OCI-LY7 (cell line): ENCODE measurements at places on chromosomes 7 and 10. TPM values are rescaled to one million over a fixed set of nuclear protein-coding genes. Genes with fewer than 3 reads are reported as not detected.
A peak's percentile ranks its signal among the peaks of the same experiment; 100 is the strongest.

SPOCK2 gene
- total RNA-seq, result 6.3 and 7.5 TPM in 2 replicates

CDNF gene
- 3.6 and 3.7 TPM in 2 replicates for total RNA-seq

TMEM26 gene
- not detected in 2 replicates for total RNA-seq

OSBPL3 gene
- total RNA-seq, result 67.0 and 79.9 TPM in 2 replicates

AFAP1L2 gene
- 8.6 and 10.5 TPM in 2 replicates for total RNA-seq

- DNase-seq, result no peak
These were observed 17.6 kb downstream of the SLC29A4 start for GRCh38 chr7:5300366-5300765.

DNA sequence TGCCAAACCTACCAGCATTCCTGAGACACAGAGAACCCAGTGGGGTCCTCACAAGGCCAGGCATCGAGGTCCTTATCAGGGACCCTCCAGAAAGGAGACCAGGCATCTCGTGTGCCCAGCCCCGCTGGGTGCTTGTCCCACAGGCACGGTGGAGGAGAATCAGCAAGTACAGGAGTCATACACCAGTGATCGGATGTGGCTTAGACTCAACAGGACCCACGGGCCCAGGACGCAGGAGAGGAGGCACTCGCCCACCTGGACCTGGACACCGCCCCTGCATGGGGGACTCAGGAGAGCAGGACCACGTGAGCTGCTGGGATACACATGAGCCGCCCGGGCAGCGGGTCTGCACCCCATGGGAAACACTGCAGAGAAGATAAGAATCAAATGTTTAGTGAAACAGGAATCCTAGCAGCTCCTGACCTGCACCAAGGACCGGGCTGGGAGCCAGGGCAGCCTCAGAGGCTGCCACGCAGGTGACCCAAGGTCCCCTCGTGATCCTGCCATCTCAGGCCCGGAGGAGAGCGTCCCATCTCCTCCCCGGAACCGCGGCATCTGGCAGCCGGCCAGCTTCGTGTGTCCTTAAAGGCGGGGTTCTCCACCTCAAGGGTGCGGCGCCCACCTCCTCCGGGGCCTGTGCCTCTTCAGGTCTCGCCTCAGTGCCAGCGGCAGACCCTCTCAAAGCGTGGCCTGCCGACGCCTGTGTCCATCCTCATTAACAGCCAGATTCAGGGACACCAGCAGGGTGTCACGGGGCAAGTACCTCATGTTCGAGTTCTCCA is 59.2 kb downstream of the FOXL3 start:
- no peak for DNase-seq

GRCh38 chr10:124701435-124701834 is 42.7 kb downstream of the FAM53B start:
- no peak for DNase-seq

DNA sequence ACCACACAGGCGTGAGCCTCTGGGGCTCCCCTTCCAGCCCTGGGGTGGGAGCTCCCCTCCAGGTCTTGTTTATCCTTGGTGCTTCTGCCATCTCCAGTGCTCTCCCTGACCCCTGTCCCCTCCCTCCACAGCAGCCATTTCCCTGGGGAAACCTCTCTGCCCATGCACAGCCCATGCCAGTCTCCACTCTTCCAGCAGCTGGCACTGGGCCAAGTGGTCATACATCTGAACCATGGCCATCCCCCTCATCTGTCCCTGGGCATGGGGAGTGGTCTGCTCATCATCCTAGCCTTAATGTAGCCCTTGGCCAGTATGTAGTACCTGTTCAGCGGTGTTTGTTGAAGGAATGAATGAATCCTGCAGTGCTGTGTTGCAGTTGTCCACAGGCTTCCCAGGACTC is 172.4 kb upstream of the ZNF32 start:
- DNase-seq, result no peak

GRCh38 chr7:43135129-43135528 is 22.7 kb downstream of the HECW1 start:
- DNase-seq, result no peak

DNA sequence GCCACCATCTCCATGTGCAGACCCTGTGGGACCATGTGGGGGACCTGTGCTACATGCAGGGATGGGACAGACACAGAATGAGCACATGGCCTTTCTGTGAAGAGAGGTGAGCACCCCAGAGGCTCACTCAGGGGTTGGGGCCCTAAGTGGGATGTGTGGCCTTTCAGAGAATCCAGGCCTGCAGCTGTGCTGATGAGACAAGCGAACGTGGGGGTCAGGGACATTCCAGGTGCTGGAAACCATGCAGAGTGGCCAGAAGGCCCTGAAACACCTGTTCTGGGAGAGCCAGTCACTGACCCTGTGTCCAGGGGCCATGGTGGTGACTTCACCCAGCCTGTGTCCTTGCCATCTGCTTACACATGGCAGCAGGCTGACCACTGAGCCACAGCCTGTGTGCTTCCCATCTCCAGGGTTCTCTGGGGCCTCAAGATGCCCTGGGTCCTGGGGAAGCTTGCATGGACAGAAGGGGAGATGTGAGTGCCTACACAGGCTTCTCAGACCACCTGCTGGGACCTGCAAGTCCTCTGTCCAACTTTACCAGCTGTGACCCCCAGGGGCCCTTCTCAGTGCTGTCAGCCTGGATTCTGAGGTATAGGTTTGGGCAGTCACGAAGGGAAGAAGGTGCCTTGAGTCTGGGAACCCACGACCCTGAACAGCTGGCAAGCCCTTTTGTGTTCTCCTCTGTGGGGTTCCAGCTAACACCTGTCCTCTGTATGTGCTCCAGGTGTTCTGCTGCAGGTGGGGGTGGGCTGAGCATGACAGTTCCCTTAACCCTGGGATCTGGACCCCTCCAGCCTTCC is 17.6 kb downstream of the RAMP3 start:
- no peak for DNase-seq

- peak; percentile 15 for DNase-seq
These were observed 290.3 kb upstream of the VWC2 start for GRCh38 chr7:49483142-49483541.

DNA sequence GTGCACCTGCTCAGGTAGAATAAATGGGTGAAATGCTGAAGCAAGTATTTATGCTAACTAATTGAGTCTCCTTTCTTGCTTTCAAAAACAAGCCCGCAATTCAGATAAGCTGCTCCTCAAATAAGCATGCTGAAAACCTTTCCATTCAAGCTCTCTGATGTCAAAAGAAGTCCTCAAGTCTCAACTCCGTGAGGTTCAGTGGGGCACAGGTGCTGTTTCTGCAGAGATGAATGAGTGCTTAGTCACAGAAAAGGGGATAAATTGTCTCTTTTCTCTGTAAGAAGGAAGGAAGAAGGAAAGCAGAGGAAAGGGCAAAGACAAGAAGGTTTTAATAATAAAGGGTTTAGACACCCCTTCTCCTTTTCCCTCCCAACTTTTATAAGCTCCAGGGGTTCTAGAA is 229.8 kb upstream of the NPY start:
- DNase-seq, result no peak

DNA sequence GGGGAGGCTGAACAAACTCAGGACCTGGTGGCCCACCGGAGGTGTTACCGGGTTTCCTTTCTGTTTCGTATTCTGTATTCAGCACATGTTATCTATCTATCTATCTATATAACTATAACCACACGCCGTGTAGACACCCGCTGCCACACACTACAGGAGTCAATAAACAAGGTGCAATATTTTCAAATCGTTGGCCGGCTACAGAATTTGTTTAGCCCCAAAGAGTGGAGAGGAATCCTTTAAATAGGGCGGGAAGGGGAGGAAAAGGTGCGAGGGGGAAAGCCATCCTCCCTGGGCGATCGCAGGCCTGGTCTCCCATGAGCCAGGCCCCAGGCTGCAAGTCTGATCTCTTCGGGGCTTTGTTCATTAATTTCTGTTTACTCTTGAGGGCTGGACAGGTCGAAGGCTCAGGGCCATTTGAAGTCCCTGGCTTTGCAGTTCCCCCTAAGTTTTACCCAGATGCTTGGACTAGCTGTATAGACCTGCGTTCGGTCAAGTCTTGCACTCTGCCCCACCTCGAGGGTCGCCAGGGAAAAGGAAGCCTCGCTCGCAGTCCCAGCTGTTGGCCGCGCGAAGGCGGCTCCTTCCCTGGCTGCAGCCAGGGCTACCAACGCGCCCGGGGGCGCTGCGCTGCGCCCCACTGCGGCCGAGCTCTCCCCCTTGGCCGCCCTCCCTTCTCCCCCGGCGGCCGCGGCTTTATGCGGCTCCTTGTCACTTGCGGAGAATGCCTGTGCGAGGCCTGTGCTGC is 3.8 kb downstream of the NKX2-3 start:
- no peak for DNase-seq

- no peak for DNase-seq
These were observed 257.6 kb downstream of the MAD1L1 start for GRCh38 chr7:1975179-1975578.

- DNase-seq, result no peak
These were observed 13.6 kb downstream of the TSPAN15 start for GRCh38 chr10:69464801-69465401.

DNA sequence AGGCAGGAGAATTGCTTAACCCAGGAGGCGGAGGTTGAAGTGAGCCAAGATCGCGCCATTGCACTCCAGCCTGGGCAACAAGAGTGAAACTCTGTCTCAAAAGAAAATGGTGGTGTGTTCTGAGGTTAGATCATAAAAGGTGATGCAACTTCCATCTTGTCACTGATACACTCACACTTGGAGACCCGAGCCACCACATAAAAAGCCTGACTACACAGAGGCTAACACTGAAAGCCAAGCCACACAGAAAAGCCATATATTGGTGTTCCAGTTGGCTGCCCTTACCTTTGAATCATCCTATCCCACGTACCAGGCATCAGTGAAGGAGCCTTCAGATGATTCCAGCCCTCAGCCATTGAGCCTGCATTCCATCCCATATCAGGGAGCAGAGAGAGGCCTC is 4.0 kb downstream of the MORN4 start:
- no peak for DNase-seq

DNA sequence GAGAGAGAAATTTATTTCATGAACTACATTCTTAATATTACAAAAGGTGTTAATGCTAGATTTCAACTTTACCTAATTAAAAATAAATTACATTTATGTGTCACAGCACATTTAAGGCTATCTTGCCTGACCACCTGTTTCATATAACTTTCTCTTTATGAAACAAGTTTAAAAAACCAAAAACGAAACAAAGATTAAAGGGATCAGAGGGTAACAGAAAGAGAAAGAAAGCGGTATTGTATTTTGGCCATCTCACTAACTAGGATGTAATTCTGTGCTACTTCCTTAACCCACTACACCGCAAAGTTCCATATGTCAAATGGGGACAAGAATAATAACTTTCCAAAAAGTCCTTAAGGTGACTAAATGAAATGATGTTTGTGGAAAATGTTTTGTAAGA is 6.3 kb upstream of the RHOBTB1 start:
- DNase-seq, result no peak

- DNase-seq, result peak; percentile 33
These were observed 34.2 kb downstream of the PUS7 start for GRCh38 chr7:105487579-105488571.

DNA sequence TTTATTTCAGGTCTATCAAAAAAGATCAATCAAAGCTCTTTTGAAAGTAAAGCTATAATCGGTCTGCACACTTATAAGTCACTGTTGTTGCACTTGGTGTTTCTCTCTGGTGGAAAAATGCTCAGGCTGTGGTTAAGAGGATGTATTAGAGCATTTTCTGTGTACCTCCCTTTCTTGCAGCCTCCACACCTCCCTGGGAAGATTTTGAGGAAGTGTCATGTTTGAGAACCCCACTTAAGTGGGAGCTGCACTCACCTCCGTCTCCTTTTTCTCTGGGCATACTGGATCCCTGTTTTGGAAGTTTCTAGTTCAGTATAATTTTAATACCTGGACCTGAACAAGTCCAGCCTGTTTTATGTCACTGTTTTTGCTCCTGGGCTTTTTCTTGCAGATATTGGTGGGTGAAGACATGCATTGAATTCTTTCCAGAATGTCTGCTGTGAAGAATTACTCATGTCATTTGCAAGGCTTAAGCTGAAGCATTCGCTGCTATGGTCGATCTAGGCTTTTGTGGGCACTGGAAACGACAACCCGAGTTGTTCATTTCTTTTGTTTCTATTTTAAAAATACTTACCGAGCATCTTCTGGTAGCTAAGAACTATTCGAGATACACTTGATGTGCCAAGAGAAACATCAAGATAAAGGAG is 36.6 kb downstream of the TCF7L2 start:
- DNase-seq, result no peak

DNA sequence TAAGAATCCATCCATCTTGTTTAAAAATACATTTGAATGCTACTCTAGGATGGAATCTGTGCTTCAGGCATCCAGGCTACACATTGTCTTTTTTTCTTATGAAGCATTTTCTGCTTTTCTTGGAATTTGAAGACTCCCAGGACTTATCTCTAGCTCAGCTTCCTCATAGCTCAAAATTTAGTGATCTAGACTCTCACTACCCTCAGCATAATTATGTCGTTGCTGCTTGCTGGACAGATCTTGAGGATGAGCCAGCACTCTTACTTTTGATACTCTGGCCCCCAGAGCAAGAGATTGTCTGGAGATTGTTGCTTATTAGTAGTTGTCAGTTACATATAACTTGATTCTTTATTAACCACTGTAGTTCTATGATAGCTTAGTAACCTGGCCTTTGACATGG is 83.3 kb upstream of the FGL2 start:
- DNase-seq, result no peak

DNA sequence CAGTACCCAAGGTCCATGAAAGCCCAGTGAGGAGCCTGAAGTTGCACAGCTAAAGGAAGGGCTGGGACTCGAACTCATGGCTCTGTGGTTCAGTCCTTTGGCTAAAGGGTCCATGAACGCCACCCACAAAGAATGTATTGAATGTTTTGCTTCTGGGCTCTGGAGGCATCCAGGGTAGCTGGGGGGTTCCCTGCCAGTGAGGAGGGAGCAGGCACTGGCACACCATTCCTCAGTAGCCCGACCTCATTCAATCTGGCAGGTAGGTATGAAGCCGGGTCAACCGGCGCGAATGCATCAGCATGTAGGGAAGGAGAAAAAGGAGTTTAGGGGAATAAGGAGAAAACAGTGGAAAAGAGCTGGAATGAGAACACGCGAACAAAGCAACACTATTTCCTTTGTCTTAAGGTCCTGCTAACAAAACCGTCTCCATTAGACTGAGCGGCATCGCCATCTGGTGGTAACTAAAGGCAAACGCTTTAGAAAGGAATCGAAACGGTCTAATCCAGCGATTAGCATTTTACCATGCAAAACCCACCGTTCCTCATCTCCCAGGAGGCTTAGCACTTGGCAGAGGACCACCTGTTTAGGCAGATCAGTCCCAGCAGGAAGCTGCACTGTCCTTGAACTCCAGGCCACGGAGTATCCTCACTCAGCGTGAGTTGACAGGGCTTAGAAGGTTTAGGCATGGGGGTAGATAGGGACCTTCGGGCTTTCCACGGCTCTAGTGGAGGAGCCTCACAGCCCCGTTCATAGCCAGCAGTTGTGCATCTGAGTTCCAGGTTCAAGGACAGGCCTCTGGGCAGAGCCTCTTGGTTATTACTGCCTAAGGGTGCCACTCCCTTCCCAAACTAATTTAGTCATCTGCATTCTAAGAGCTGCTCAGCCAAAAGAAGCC is 122.8 kb downstream of the UBE2H start:
- DNase-seq, result peak; percentile 83
